HS-5 (cell line): ENCODE measurements at places on chromosomes 16 and 17.

DNA sequence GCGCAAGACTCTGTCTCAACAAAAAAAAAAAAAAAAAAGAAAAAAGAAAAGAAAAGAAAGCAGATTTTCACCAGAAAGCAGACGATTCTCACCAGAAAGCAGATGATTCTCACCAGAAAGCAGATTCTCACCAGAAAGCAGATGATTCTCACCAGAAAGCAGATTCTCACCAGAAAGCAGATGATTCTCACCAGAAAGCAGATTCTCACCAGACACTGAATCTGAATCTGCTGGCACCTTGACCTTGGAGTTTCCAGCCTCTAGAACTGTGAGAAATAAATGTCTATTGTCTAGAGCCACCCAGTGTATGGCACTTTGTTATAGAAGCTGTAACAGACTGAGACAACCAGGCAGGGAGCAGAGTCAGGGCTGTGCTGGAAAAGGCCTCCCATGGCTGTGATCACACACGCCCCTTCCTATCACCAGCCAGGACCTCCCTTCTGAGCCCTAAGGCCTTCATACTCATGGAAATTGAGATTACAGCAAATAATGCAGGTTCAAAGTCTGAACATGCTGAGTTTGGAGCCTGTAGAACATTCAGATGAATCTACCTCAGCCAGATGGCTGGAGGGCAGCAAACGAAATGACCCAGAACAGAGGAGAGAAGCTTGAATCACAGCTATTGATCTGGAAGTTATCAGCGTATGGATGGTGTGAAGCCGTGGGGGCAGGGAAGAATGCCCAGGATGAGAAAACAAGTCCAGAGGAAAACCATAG, 309.3 kb downstream of the SLC39A11 start:
- no peak for DNase-seq

DNA sequence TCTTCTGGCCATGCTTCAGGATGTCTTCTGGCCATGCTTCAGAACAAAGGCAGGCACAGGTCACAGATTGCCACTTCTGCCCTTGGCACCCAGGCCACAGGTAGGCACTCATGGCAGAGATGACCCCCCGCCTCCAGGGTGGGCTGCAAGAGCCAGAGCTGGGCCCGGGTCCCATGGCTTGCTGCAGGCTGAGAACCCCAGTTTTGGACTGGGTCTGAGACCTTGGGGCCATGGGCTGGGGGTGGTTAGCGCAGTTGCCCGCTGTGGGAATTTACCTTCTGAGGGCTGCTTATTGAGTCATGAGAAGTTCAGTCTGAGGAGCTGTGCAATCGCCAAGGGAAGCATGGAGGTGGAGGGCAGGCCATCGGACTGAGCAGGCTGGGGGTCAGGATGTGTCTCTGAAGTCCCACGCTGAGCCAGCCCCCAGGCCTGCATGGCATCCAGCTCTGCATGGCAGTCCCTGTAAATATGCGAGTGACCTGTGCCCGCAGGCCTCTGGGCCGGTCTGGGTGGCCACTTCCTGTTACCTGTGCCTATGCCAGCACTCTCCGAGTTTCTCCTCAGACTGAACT, 1.7 kb downstream of the ANKRD13B start:
- no peak for DNase-seq

DNA sequence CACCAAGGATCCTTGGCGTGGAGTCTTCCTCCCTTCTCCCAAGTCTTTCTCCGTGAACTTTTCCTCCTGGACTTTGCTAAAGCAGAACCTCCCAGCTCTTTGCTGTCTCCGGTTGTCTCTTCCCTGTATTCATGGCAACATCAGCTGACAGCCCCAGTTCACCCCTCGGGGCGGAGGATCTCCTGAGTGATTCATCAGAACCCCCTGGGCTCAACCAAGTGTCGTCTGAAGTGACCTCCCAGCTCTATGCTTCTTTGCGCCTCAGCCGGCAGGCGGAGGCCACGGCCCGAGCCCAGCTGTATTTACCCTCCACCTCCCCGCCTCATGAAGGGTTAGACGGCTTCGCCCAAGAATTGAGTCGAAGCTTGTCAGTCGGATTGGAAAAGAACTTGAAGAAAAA, 943 bp downstream of the CNTROB start:
- DNase-seq = no peak

- DNase-seq = no peak
These were observed 27.8 kb downstream of the TMEM204 start for GRCh38 chr16:1561266-1561665.

DNA sequence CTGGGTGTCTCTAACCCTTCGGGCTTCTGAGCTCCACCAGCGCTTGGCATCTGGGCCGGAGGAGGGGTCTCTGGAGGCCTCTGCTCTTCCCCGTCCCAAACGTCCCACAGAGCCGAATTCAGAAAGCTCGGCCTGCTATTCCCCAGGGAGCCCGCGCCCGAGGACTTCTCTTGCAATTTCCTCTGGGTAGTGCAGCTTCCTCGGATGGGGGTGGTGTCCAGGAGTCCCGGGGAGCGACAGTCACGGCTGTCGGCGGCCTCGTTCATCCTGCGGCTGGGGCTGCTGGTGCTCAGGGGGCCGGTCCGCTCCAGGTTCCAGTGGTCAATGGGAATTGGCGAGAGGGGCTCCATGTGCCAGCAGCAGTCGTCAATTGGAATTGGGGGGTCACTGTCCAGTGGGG, 11.8 kb upstream of the NLRC3 start:
- no peak for DNase-seq

DNA sequence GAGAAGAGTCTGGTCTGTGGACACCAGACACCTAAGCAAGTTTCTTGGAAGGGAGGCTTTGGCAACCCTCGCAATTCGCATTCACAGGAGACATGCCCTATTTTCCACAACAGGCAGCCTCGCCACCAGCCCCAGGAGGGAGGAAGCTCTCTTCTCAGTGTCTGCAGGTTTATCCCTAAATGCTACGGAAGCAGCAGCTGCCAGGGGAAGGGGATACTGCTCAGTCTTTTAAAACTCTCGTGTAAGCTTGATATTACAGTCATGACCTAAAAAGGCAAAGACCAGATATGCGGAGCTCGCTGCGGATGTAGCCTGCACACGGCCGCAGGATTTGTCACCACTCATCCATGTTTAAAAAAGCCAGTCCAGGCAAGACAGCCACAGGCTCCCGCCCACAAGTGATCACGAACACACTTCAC, 159.2 kb upstream of the RPH3AL start:
- no peak for DNase-seq

GRCh38 chr17:75774991-75775668, 9.5 kb upstream of the UNK start:
- no peak for DNase-seq

- no peak for DNase-seq
These were observed 28.1 kb downstream of the OGFOD1 start for GRCh38 chr16:56479469-56479868.

- no peak for DNase-seq
These were observed 134.4 kb upstream of the CDH8 start for GRCh38 chr16:62170642-62171041.

GRCh38 chr17:47324224-47325020, 667 bp downstream of the EFCAB13 start:
- DNase-seq = no peak

- no peak for DNase-seq
These were observed 15.1 kb downstream of the MPP3 start for GRCh38 chr17:43817826-43818225.

GRCh38 chr17:12909046-12909445, 108.8 kb downstream of the ELAC2 start:
- DNase-seq = no peak

GRCh38 chr16:6165330-6165979, 1067.9 kb upstream of the EEF2KMT start:
- DNase-seq = no peak

DNA sequence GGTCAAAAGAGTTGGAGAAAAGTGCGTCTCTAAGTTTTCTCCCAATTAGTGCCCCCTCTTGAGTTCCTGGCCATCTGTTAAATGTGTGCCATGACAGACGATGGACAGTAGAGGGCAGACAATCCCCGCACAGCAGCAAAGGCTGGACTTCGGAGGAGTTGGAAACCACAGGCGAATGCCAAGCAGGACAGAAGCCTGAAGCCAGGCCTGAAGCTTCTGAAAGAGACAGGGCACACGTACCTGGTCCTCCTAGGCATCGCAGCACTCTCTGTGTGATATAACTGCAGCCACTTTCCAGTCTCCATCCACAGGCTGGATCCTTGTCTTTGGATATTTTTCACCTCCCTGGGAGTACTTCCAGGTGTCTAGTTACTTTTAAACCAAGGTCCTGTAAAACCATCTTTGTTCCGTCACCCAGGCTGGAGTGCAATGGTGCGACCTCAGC, 14.5 kb downstream of the C17orf100 start:
- no peak for DNase-seq

DNA sequence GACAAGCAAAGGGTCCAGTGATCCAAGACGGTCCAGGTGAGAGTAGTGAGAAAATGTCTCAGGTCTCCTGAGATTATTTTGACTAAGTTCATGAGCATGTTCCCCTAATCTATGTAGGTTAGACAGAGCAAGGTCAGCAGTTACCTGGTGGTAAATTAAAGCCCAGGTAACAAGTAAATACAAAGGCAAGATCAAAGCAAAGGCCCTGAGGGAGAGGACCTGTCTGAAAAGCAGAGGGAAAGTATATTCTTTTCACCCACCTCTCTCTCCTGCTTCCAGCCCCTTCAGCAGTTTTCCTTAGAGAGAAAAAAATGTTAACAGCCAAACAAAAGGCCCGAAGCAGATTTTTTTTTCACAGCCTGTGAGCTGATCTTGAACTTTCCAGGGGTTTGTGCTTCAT, 302.7 kb downstream of the MAP2K6 start:
- no peak for DNase-seq

DNA sequence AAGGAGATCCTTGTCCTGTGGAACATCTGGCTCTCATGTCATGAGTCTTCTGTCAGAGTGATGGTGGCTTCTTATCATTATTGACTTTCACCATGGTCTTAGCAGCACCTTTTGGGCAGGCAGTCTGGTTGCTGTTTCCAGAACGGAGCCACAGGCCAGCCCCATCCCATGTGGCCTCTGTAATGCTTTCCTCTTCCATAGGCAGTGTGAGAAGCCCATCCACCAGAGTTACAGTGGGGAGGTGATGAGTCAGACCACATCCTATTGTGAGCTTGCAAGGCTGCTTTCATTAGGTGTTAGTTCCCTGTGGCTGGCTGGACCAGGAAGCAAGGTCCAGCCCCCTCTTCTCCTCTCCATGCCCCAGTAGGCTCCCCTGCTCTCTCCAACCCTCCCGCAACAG, 30.8 kb upstream of the SPACA3 start:
- DNase-seq = no peak

- no peak for DNase-seq
These were observed 50.0 kb downstream of the RMI2 start for GRCh38 chr16:11395008-11395948.

- DNase-seq = no peak
These were observed 26.2 kb upstream of the NUDT7 start for GRCh38 chr16:77696149-77696548.

DNA sequence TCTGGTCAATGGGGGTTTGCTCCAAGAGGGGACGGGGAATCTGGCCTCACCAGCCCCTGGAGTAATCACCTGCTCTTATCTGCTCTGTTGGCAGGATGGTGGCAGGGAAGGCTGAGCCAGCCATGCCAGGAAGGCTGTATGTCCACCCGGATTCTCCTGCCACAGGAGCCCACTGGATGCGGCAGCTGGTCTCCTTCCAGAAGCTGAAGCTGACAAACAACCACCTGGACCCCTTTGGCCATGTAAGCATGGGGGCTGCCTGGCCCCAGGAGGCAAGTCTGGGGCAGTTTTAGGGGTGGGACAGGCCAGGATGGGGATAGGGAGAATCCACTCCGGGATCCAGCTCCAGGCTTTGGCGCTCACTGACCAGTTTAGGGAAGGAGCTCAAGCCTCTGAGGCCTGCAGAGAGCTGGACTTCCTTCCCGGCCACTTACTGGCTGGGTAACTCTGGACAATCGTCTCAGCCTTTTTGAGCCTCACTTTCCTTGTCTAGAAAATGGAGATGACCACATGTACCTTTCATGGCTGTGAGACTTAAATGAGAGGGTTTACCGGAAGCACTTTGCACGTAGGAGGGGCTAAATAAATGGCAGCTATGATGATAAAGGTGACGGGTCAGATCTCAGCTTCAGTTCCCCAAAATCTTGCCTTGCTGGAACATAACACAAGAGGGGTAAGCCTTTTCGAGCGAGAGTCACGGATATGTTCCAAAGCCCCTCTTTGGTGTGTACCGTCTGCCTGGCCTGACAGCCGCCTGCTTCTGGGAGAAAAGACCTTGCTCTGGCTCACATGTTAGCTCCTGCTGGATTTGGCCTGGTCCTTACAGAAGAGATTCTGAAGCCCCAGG, 15.4 kb downstream of the TBX4 start:
- no peak for DNase-seq

- DNase-seq = no peak
These were observed 219.8 kb downstream of the STX8 start for GRCh38 chr17:9355846-9356245.

DNA sequence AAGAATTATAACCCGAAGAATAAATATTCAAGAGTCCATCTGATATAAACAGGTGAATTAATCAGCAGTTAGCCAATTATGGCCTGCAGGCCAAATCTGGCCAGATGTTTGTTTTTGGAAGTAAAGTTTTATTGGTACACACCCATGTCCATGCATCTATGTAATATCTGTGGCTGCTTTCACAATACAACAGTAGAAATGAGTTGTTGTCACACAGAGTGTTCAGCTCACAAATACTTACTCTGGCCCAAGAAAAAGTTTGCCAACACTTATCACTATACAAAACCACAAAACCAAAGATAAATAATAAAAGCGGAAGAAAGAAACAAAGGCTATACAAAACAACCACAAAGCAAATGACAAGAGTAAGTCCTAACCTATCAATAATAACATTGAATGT, 109.4 kb downstream of the CDYL2 start:
- DNase-seq = no peak

- no peak for DNase-seq
These were observed 38.7 kb downstream of the CMIP start for GRCh38 chr16:81483064-81483969.

- DNase-seq = no peak
These were observed 6.2 kb upstream of the MPRIP start for GRCh38 chr17:17035920-17036523.

DNA sequence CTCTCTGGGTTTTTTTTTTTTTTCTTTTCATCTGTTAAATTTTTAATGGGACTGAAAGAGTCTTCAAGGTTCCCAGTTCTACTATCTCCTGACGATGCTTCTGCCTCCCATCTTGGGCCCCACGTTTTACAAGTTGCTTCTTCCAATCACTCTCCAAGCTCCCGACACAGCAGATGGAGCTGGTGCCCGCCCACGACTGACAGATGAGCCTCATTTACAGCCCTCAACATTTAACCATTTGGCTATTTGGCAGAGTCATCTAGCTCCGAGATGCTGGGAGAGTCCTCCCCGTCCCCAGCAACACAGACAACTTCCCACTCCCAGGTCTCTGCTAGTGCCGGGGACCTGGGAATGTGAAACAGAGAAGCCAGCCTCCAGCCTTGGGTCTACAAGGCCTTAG, 276.9 kb downstream of the SHISA9 start:
- DNase-seq = no peak

GRCh38 chr17:17768424-17769088, 68.2 kb downstream of the SREBF1 start:
- no peak for DNase-seq
